Urinary bladder (tissue), 4 donors: ENCODE measurements at places on chromosomes 7 and 10. TPM values are rescaled to one million over a fixed set of nuclear protein-coding genes. Genes with fewer than 3 reads are reported as not detected.

Gene ZNF736
- total RNA-seq, result 42.7 TPM

Gene PNLIPRP2
- not detected for total RNA-seq

Gene WDR86
- 6.8 TPM for total RNA-seq

Gene LARP4B
- total RNA-seq, result 28.4 TPM

Gene CCDC136
- 18.4 TPM for total RNA-seq

Gene ZNF804B
- total RNA-seq, result 1.2 TPM

Gene IGFBP3
- 150 TPM for total RNA-seq

Gene PPRC1
- total RNA-seq, result 12.1 TPM

Gene GBX1
- not detected for total RNA-seq

Gene NYAP1
- 1.6 TPM for total RNA-seq

Gene A1CF
- not detected for total RNA-seq

Gene AKR1C1
- 27.8 TPM for total RNA-seq

Gene GHRHR
- not detected for total RNA-seq

Gene PDE1C
- 20.4 TPM for total RNA-seq

Gene DOCK1
- 132 TPM for total RNA-seq

Gene TMEM236
- total RNA-seq, result 1.2 TPM

Gene CHN2
- total RNA-seq, result 14.5 TPM

Gene TAX1BP1
- total RNA-seq, result 115 TPM

Gene PIK3CG
- total RNA-seq, result 12.1 TPM

Gene SPAM1
- not detected for total RNA-seq

Gene OR2A12
- total RNA-seq, result not detected

Gene ZNF853
- total RNA-seq, result 6.6 TPM

Gene MICU1
- 62.5 TPM for total RNA-seq

Gene MYL10
- total RNA-seq, result 0.63 TPM

Gene CACNB2
- total RNA-seq, result 40.4 TPM

Gene CUZD1
- total RNA-seq, result 0.63 TPM

Gene SAMD9L
- 25.5 TPM for total RNA-seq

Gene HYAL4
- not detected for total RNA-seq

Gene CLRN3
- 0.42 TPM for total RNA-seq
